T-helper 22 cell (primary cell): ENCODE measurements at places on chromosomes 16 and 17.

DNA sequence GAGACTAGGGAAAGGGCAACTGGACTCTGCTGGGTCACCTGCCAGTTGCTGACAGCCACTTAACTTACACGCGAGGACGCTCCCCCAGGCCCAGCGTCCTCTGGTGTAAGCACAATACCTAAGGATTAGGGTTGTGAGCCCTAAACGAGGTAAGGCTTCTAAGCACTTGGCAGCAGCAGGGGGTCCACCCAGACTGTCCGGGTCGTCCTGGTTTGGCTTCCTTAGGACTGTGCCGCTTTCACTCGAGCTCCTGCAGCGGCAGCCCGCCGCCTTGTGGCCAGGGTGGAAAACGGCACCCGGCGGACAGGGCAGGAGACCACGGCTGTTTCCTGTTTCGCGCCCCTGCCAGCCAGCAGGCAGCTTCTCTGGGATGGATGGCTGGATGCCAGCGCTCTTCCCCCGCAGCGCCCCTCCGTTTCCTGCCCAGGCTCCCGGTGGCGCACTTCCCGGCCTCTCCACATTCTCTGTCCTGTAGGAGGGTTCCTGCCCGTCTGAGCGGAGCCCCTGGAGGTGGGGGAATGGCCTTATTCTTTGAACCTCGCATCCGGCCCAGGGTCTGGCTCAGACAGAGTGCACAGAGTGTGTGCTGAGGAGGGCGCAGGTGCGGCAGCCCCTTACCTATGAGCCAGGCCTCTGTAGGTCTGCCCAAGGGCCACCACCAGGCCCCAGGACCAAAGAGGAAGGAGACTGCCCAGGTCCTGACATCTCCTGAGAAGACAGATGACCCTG lies 47.0 kb upstream of the AMZ2 start:
- DNase-seq, result peak; percentile 57

GRCh38 chr17:48545022-48545375 lies at the start of gene HOXB2:
HOXB2 (minus strand) TSS chr17:48545109; CDS start chr17:48544911, 198 bp downstream.
- DNase-seq, result no peak

DNA sequence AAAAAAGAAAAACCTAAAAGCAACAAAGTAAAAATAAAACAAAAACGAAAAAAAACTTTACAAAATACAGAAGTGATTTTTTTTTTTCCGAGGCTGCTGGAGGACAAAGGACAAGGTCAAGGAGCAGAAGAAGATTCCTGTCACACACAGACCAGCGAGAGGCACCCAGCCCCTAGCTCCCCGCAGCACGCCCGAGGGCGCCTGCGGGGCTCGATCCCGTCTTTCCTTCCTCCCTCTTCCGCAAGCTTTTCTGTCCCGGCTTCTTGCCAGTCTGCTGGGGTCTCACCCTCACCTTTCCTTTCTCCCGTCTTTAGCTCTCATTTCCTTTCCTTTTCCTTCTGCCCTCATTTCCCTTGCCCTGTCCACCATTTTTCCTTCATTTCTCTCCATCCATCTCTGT lies 66.1 kb upstream of the DNAH17 start:
- no peak for DNase-seq

DNA sequence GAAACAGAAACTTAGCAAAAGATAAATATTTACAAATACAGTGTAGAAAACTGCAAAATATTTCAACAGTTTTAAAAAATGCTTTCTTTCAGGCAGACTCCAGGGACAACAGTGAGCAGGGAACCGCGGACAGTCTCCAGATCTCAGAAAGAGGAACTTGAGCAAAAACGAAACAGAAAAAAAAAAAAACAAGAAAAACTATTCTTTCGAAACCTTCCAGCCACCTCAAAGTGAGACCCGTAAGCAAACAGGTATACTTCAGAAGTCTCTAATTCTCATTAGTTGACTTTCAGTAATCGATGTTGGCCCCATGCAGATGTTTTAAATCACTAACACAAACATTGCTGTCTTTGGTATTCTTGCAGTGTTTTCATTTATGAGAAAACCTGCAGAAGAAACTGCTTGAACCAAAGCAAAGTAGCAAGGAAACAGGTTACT lies 15.7 kb upstream of the CCL1 start:
- DNase-seq, result no peak

- no peak for DNase-seq
Measured at GRCh38 chr17:28527859-28528258, 21.7 kb downstream of the FOXN1 start.
